ENCODE measurements at places on chromosomes 3 and 15. TPM values are rescaled to one million over a fixed set of nuclear protein-coding genes. Genes with fewer than 3 reads are reported as not detected.

The ALDH1A3 gene
- total RNA-seq, result 9.7 TPM

The C3orf85 gene
- total RNA-seq, result not detected

DNA sequence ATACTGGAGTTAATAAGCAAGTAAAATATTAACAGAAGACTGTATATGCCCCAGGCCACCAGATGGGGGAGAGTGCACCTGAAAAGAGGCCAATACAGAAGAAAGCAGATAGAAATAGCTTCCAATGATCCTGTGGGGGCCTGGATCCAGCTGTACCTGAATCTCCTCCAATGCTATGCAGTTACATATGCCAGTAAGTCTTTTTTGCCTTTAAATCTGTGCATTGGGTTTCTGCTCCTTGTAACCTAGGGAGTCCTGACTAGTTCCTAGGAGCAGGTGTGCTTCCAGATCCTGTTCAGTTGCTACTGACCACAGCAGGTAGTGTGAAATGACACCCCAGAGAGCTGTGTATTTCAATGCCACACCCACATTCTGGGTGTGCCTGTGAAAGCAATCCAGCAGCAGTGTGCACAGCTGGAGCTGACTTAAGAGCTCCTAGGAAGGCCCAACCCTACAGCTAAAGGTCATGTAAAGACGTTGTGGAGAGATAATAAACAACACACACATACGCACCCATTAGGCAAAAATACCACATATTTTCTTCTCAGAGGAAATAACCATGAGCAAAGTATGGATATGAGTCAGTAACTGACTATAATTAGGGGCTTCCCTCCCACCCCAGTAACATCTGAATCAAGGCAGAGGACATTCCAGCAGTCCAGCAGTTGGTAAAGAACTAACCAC is 62.2 kb upstream of the AKAP13 start:
- DNase-seq, result no peak

The ARNT2 gene
- 11.4 TPM for total RNA-seq
